NCI-H1417 (cell line): ENCODE measurements at places on chromosomes 12 and 14.

GRCh38 chr14:104393898-104394381 lies 185.6 kb upstream of the C14orf180 start:
- no peak for DNase-seq

- DNase-seq: no peak
Measured at GRCh38 chr12:84619053-84619571, 293.5 kb downstream of the SLC6A15 start.

DNA sequence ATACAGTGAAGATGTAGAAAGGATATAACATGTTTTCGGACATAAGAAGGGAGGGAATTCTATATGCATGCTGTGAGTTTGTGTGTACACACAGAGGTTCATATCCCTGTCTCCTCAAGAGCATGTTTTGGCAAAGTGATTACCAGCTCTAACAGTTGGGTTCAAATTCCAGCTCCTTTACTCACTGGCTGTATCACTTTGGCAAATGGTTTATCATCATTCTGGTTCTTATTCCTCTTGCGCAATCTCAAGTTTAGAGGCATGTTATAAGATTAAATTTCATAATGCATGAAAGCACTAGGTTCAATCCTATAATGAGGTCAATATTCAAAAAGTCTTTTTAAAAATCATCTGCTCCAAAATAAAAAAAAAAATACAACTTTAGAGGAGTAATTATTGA lies 107.7 kb upstream of the LRFN5 start:
- peak; percentile 25 for DNase-seq

- DNase-seq: no peak
Measured at GRCh38 chr14:66650491-66650911, 142.6 kb downstream of the GPHN start.

- DNase-seq: no peak
Measured at GRCh38 chr14:94933486-94933885, 163.6 kb upstream of the GSC start.

GRCh38 chr12:38711054-38711453 lies 194.3 kb downstream of the CPNE8 start:
- DNase-seq: no peak
